ENCODE measurements at places on chromosomes 7 and 10.

DNA sequence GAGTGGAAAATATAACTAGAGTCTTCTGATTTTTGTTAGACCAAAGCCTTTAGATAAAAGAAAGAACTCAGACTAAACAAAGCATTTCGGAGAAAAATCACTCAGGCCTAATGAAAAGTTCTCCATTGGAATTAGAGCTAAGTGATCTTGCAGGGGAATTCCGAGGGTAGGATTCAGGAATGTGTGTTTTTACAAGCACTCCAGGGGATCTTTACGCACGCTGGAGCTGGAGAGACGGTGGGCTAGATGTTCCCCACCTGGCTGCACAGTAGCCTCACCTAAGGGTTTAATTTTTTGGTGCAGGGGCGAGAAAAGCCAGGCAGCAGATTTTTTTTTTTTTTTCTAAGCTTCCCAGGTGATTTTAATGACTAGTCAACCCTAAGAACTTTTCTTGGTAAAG is 7.9 kb upstream of the PAPSS2 start:
- no peak for DNase-seq

DNA sequence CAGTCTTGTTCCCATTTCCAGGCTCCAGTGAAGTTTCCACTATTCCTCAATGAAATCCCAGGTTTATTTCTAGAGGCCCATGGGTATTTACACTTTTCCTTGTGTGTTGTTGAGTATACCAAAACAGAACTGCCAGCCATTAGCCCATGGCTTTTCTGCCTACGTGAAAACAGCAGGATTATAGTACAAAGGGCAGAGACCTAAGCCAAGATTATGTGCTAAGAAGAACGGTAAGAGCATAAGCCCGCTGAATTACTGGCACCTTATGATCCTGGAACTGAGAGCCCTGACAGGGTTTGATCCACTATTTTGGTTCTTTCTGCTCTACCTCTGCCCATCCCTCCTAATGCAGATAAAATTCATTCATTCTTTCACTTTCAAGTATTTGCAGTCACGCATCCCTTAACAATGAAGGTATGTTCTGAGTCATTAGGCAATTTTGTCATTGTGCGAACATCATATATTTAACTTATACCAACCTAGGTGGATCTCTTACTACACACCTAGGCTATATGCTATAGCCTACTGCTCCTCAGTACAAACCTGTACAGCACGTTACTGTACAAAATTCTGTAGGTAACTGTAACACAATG is 16.0 kb downstream of the SEMA3C start:
- DNase-seq = no peak

DNA sequence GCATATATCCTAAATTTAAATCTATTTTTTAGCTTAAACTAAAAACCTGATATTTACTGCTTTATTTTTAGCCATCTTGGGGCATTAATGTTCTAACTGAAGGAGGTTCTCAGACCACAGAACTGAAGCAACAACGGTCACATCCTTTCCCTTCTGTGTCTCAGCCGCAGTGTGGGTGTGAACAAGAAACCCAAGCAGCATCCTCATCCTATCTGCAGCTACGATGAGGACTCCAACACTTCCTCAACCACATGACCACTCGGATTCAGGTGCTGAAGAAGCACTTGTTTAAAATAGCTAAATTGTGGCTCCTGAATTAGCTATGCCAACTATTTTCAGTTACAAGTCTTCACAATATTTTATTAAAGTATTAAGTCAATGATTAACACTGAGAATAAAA is 5.3 kb downstream of the ESYT2 start:
- no peak for DNase-seq

DNA sequence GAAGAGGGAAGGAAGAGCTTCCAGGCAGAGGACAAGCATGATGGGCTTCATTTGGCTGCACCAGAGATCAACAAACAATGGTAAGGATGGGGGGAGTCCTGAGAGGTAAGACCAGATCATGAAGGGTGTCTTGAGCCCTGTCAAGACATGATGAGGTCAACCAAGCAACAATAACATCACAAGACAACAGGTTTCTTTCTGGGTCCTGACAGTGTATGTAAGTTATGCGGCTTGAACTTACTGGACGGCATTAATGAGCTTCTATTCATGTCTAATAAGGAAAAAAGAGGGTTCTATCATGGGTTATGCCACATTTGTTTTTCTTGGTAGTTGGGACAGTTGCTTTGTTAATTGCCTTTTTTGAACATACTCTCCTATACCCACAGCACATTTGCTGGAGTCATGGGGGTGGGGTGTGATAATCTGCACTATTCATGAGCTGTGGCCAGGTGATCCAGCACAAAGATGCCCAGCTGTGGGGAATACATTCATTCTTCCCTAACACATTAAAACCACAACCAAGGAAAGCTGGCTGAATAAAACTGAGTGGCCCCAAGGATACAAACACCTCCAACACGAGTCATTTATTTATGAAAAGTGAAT is 168.8 kb upstream of the KLF14 start:
- no peak for DNase-seq

DNA sequence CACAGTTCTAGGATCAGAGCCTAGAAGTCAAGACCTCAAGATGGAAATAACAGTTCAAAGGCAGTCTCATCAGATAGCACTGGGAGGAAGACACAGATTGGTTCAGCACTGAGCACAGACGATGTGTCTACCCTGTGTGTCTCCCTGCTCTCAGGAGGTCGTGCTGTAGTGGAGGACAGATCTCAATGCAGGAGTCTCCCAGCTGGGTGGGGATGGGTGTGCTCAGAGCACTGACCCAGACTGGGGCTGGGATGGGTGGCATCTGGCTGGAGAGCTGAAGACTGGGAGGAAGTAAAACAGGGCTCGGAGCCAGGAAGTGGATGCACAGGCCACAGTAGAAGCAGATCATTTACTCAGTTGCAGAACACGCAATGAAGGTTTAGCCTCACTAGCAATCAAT is 69.5 kb upstream of the GDF10 start:
- no peak for DNase-seq

DNA sequence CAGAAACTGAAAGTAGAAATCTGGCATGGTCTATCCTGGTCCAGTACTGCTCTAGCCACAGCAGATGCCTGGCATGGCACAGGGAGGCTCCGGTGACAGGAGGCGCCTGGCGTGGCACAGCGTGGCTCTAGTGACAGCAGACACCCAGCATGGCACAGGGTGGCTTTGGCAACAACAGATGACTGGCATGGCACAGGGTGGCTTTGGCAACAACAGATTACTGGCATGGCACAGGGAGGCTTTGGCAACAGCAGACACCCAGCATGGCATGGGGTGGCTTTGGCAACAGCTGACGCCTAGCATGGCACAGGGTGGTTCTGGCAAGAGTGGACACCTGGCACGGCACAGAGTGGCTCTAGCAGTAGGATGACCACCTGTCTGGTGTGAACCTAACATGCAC is 480.5 kb upstream of the FOXK1 start:
- DNase-seq = no peak

- DNase-seq = no peak
Observed at GRCh38 chr7:29987083-29987482, 2.5 kb downstream of the SCRN1 start.
